NCI-H1048 (cell line): ENCODE measurements at places on chromosomes 13 and 19.

DNA sequence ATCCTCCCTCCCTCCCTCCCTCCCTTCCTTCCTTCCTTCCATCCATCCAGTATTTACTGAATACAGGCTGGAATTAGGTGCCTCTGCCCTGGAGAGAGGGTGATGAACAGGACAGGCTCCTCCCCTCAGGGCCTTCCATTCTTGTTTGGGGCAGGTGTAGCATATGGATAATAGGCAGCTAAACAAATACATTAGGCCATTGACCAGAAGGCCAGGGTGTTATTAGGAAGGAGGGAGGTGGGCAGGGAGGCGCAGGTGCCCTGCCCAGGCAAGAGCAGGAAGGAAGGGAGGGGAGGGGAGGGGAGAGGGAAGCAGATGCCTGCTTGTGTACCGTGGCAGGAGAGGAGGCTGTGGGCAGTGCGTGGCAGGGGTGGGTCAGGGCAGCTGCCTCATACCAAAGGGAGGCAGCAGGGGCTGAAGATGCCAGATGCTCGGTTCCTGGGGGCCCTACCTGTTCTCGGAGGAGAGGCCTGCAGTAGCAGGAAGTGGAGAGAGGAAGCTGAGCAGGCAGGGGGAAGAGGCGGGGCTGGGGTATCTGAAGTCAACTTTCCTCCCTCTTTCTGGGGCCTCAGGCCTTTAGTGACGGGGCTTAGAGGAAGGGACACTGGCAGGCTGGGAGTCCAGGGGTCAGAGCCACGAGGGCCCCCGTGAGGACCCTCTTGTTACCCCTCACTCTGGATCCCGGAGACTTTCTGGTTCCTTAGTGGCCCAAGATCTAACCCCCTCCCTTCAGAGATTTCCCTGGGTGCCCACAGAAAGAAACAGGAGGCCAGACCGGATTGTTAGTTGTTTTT lies at the start of gene RINL:
TSS of gene RINL (minus strand) at position 495 of the 794 bp plus-strand sequence. CDS start 1,533 bp downstream, outside the sequence.
- no peak for DNase-seq

GRCh38 chr13:46613409-46614049 lies 60.6 kb downstream of the LRCH1 start:
- no peak for DNase-seq

DNA sequence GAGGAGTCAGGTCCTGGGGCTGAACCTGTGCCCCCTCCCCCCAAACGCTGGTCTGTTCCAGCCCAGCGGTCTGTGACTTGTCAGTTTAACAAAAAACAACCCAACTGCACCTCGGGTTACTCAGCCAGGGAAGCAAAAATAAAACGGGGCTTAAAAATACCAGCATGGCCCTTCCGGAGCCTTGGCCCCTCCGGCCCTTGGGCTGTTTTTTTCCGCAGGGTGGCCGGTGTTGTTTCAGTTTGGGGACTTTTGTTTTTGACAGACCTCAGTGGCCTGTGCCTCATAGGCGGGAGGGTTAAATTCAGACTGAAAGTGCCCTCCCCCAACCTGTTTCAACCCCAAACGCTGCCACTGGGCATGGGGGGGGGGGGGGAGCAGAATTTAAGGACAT lies 4.0 kb downstream of the TCF3 start:
- no peak for DNase-seq

DNA sequence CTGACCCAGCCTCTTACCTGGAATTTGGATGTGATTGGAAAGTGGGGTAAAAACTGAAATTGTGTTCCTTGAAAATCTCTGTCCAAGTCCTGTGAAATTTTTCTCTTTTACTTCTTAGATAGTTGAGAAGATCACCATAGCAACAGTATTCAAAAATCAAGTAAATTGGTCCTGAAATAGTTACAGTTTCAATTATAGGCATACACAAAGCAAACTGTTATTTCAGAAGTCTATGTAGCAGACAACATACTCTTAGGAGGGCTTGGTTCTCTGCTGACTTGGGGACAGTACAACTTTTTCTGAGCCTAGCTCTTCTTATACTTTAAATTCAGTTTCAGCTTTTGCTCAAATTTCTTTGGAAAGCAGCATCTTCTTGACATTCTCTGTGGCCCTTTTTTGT lies 38.6 kb upstream of the URAD start:
- no peak for DNase-seq

DNA sequence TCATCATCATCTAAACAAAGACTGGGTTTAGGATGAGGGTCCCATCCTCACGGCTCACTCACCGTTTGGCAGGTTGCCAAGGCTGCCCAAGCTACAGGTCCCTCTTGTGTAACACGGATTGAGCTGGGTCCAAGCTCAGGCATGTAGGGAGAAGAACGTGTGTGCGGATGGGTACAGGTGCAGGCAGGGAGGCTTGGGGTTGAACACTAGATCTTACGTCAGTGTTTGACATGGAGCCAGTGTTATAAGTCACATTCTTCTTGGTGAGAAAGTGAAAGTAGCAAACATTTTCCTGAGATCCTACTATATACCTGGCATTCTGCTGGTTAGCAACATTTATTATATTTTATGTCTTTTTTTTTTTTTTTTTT lies 136.8 kb upstream of the RNF113B start:
- DNase-seq: no peak

DNA sequence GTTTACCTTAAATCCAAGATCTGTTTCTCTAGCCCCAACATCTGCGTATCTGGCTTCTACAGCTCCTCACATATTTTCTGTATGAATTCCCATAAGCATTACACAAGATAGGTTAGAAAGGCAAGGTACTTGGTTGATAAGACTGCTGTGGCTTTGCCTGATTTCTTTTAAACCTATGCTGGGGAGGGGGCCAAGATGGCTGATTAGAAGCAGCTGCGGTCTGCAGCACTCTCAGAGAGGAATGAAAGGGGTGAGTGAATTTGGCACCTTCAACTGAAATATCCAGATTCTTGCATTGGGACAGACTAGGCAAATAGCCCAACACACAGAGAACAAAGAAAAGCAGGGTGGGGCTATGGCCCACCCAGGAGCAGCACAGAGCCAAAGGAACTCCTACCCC lies 12.2 kb upstream of the DLEU7 start:
- DNase-seq: no peak

DNA sequence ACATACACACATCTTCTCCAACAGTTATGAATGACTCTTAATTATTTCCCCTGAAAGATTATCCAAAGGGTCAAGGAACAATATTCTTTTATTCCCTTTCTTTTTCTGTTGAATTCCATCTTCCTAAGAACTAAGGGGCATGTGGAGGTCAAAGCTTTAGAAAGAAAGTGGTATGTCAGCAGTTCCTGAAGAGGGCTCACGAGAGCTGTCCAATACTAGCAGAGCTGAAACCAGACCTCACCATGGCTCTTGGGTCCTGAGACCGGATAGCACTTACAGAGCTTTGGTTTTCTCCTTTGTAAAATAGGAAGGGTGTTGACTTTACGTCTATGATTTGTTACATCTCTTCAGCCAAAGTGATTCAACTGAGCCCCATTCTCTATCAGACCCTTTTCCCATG lies 109.8 kb upstream of the FREM2 start:
- no peak for DNase-seq

- DNase-seq: no peak
These were observed 97.3 kb downstream of the GGACT start for GRCh38 chr13:100491164-100491842.

DNA sequence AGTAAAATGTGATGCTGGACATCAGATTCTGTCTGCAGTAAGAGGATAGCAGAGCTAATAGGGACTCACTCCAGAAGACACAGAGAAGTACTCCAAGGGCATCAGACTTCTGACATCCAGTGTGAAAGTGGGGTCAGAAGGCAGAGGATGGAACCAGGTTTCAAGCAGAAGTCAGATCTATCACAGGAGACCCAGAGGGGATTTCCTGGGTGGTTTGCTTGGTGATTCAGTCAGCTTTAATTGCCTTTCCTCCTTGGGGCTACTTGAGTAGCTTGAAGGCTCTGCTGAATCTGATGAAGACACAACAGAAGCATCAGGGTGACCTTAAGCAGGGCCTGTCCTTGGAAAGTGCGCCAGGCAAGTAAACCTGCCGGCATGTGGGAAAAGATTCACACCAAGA lies 300.6 kb downstream of the COG6 start:
- DNase-seq: no peak

DNA sequence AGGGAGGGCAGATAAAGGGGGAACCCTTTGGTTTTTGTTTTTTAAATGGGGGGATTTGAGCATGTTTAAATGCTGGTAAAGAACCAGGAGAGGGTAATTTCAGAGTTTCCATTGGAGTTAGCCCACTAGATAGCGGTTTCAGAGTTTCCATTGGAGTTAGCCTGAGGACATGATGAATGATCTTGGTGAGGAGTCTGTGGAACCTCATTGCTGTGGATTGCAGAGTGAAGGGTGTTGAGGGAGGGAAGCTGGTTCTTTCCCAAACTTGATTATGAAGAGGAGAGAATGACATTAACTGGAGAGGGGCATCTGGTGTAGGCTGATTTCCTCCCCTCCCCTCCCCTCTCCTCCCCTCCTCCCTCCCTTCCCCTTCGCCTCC lies 5.0 kb downstream of the WASF3 start:
- no peak for DNase-seq

DNA sequence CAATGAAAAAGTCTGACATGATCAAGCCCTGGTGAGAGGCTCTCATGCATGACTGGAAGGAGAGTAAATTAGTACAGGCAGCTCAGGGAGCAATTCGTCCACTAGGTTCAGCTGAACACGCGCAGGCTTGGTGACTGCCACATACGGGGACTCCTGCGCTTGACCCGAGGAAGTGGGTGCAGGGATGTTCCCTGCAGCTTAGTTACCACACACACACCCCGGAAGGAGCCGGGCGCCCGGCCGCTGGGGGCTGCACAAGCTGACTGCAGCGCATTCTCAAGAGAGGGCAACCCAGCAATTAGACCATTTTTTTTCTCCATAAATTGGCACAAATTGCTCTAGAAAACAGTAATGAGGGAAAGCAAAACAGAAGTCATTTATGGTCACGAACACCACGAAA lies 23.0 kb upstream of the MIER2 start:
- DNase-seq: no peak

DNA sequence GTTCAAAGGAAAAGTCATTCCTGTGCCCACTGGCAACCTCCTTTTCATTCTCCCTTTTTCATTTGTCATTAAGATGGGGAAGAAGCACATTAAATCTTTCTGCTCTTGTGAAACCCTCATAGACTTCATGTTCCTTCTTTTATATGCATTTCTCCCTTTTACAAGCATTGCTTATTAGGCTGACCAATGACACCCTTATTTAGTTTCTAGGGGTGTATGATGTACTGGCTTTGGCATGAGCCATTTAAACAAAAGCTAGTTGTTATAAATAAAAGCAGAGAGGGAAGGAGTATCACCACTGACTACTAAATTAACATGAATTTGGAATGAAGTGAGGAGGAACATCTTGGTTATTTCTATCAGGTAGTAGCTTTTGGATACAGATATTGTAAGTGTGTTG lies 68.2 kb upstream of the PCDH9 start:
- DNase-seq: no peak
